Stromal cell of bone marrow (primary cell): ENCODE measurements at places on chromosomes 11 and 22.

- no peak for DNase-seq
These were observed 8.4 kb downstream of the MRPL48 start for GRCh38 chr11:73795925-73796632.

GRCh38 chr11:28621753-28622152 is 513.6 kb downstream of the METTL15 start:
- peak; percentile 33 for DNase-seq

DNA sequence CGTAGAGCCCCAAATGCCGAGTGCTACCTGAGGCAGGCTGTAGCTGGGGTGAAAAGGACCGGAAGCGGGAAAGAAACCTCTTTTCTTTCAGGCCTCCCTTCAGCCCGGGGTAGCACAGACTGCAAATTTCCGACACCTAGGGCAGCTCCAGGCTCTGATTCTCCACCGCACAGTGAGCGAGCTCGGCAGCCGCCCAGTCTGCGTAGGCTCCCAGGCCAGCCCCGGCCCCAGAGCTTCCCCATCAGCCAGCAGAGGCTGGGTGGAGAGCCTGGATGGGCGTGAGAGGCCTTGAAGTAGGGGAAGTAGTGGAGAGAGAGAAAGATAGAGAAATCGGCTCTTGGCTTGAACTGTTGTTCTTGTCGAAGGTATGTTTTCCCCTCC is 9.3 kb upstream of the PAX6 start:
- DNase-seq: no peak

- no peak for DNase-seq
These were observed 57.5 kb upstream of the SLC22A12 start for GRCh38 chr11:64533501-64533900.
